ENCODE measurements at places on chromosomes 5 and 9.

DNA sequence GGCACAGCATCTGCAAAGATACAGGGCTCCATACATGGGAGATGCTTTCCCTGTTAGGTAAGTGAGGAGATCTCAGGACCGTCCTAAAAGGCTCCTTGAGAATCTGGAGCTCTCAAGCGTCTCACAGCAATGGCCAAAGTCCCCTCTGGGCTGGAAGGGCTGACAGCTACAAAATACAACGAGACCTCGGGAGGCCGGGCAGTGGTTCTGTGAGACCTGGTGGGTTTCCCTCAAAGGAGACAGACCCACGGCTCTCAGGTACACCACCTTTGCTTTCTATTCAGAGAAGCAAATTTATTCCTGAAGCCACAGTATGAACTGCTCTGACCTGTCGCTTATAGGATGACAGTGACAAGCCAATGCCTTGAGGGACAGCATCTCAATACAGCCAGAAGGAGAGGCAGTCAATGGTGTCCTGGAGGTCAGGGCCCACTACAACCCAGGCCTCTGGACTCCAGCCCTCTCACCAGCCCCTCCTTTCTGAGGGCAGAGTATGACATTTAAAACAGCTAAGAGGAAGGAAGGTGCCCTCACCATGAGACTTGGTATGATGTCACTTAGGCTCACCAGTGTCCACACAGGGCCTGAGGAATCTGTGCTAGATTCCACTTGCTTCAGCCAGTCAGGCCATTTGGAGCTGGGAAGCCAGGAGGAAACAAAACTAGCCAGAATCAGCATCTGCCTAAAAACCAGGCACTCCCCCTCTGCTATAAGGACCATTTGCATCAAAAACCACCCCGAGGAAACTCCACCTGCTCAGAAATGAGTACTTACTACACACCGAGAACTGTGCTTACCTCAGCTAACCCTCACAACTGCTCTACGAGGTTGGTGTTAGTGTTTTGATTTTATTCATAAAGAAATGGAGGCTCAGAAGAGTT, 86.5 kb upstream of the FSTL4 start:
- DNase-seq: no peak

DNA sequence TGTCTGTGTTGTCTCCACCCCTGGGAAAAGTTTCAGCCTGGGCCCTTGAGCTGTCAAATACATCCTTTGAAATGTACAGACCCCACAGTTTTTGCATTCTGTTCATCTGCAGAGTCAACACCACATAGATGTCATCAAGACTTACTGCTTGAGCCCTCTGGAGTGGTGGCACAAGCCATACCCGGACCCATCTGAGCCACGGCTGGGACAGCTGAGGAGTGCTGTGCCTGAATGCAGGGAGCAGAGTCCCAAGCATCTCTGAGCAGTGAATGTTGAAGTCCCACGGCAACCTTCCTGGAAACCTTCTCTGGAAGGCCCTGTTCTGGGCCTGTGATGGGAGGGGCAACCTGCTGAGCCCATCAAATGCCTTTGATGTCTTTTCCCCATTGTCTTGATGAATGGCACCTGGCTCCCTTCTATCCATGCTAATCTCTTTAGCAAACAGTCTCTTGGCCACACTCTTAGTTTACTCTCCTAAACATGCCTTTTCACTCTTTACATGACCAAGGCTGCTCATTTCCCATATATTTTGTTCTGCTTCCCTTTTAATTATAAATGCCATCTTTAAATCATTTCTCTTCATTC, 92.5 kb downstream of the ATPSCKMT start:
- no peak for DNase-seq

DNA sequence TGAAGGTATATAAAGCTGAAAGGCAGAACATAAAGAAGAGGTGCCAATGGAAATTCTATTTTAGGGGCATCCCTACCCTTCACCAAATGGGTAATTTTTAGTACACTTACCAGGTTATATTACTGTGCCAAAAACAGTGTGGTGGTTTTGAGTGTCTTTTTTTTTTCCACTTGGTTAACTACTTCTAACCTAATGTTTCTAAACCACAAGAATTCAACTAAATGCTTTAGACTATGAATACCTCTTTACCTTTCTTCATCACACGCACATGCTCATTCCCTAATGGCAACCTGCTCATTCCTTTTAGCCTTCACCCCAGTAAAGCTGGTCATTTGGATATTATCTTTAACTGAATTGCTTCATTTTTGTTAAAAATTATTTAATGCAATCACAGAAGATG, 215.6 kb downstream of the PIK3R1 start:
- no peak for DNase-seq

GRCh38 chr5:157860898-157861890, 2.2 kb upstream of the CLINT1 start:
- no peak for DNase-seq

- no peak for DNase-seq
Observed at GRCh38 chr9:91783876-91784672, 166.0 kb downstream of the ROR2 start.

- DNase-seq: no peak
Observed at GRCh38 chr5:108639366-108639765, 108.3 kb upstream of the FER start.

- no peak for DNase-seq
Observed at GRCh38 chr5:95895251-95895650, 66.4 kb downstream of the ELL2 start.

DNA sequence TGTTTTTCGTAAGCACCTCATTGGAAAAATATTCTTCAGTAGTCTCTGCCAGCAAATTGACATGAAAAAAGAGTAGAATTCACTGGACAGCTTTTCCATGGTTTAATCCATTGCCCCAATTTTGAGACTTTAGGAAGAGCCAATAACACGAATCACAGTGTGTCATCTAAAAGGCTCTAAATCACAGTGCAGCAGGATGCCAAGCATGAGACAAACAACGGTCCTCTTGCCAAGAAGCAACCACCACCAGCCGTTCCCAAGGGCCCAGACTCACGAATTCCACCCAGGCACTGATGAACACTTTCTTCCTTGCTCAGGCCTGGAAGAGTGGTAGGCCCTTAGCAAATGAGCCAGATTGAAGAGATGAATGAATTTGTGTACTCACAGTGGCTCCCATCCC, 18.3 kb upstream of the IRX4 start:
- DNase-seq: no peak

DNA sequence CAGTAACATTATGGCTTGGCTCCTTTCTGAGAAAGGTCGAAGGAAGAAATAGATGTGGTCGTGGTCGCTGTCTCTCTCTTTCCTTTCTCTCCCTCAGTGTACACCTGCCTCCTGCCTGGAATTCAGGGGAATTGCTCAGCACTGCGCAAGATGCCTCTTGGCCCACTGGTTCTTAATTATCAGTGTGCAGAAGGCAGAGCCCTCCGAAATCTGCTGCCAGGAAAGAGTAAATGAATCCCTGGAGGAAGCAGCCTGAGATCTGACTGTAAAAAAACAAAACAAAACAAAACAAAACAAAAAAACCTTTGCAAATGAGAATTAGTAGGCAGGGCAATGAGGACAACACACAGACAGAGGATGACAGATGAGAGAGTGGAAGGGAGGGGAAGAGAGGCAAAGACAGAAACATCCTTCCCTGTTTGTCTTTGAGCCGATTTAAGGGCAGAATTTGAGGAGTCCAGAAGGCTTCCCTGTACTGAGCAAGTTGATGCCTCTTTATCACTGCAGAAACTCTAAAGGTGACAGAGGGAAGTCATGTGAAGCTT, 113.8 kb upstream of the PUM3 start:
- DNase-seq: no peak

DNA sequence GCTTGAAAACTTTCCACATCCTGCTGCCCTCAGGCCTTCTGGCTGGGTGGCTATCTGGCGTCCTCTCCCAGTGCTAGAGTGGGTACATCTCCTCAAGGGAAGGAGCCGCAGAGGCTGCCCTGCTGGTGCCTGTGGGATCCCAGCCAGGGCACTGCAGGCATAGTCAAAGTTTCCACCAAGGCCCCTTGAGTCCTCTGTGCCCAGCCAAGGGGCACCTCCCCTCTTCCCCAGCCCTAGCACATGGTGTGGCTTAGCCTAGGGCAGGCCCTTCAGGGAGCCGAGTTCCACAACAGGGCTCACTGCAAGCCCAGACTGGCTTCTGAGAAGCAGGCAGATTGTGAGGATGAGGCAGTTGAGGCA, 103.2 kb downstream of the RGS3 start:
- DNase-seq: no peak

GRCh38 chr5:44334622-44335021, 54.6 kb downstream of the FGF10 start:
- DNase-seq: no peak

- DNase-seq: no peak
Observed at GRCh38 chr5:10352430-10353240, 860 bp upstream of the MARCHF6 start.

GRCh38 chr5:138833726-138834480, 41.2 kb downstream of the LRRTM2 start:
- no peak for DNase-seq

DNA sequence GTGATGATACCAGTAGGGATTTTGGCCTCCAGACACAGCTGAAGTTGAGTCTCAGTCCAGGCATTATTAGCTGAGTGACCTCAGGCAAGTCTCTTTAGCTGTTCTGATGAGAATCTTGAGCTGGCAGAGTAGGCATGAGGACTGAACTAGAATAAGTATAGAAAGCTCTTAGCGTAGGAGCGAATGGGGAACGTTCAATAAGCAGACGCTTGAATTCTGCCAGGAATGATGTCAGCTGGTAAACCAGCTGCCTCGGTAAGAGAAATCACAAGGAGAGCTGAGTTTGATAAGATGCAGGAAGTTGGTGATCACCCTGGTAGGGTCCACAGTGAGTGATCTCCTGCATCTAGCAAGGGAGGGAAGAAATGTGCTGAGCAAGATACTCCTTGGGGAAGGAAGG, 280.4 kb downstream of the NTRK2 start:
- no peak for DNase-seq

GRCh38 chr5:173178369-173178910, 34.1 kb downstream of the BNIP1 start:
- DNase-seq: no peak

GRCh38 chr9:117414906-117415331, at the start of gene ASTN2:
Gene ASTN2 (minus strand): TSS chr9:117415057. CDS start chr9:117414938, 119 bp downstream.
- DNase-seq: no peak
